CD4-positive, alpha-beta T cell treated with Interferon alpha-2 for 1 hour (primary cell): ENCODE measurements at places on chromosomes 4 and X.
A peak's percentile ranks its signal among the peaks of the same experiment; 100 is the strongest.

GRCh38 chrX:132488819-132489577 is at the start of gene MBNL3:
MBNL3 (minus strand) TSS chrX:132489038; CDS start chrX:132439611, 49,427 bp downstream.
- DNase-seq, result peak; percentile 74

DNA sequence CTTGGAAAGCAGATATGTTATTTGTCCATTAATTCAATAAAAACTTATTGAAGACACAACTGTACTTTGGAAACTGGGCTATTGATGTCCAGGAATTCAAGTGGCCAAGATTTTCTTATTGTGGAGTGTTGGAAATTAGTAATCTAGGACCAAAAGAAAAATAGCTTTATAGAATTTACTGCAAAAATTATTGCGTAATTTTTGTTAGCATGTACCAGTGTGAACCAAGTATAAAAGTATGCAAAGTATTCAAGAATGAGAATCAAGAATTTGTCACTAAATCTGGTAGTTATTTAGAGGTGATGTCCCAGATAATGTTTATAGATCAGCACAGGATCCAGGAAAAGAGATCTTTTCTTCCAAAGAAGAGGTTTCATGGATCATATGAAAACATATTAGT is 468.9 kb upstream of the CTSO start:
- DNase-seq, result no peak

- no peak for DNase-seq
These were observed 257.0 kb upstream of the LDB2 start for GRCh38 chr4:17155486-17155885.

- no peak for DNase-seq
These were observed 58.4 kb upstream of the TET2 start for GRCh38 chr4:105088110-105088879.

DNA sequence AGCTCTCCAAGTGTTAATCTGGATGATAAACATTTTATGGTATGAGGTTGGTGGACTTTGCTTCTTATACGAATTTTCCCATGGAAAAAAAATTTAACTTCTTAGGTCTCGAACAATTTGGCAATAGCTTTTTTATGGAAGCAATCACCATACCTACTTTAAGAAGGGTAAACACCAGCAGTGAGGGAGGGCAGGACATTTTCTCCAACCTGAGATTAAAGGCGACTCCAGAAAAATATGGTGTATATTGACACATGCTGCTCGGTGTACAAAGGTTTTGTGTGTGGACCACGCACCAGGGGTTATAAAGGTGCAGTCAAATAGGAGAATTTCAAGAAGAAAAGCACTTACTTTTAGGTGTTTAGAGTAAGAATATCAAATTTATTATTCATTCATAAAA is 34.2 kb upstream of the SULT1E1 start:
- no peak for DNase-seq

DNA sequence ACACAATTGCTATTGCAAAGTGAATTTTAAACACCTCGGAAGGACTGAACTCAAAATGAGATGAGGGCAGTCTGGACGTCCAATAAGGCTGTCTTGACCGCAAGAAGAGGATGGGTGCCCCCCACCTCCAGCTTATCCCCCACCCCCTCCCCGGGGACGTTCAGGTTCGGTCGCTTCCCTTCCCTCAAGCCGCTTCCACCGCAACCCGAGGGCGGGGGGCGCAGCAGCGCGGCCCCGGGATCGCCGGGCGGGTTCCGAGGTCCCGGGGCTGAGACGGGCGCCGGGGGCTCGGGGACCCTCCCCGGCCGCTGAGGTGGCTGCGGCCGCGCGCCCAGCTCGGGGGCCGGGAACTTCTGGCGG is 480 bp downstream of the USP46 start:
- no peak for DNase-seq

GRCh38 chr4:105386012-105386411 is 87.8 kb downstream of the PPA2 start:
- no peak for DNase-seq

DNA sequence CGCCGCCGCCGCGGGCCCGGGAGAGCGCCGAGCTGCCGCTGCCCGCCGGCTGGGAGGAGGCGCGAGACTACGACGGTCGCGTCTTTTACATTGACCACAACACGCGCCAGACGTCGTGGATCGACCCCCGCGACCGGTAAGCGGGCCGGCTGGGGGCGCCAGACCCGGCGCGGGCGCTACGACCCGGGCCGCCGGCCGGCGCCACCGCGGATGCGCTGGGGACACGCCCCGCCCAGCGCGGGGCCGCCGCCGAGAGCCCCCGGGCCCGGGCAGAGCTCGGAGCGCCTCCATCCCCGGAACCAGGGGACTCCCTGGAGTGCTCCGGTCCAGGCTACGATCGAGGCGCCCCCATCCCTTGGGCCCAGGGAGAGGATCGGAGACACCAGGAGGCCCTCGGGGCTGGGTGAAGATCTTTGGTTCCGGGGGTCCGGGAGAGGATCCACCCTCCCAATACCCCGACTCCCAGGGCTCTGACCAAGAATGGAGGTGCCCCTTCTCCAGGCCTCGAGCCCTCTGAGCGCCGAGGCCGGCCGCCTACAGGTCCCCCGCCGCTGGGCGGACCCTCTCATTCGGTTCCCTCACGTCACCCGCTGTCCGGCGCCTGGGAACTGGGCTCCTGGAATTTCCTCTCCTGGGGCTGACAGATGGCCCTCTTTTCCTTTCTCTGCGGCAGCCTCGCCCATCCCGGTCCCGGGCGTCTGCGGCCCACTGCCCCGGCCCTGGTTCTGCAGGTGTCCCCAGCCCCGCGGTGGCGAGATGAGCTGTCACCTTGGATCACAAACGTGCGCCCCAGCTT is 48.8 kb downstream of the CLDN34 start:
- no peak for DNase-seq

GRCh38 chr4:78953769-78954666 is 14.8 kb upstream of the PAQR3 start:
- DNase-seq, result no peak

DNA sequence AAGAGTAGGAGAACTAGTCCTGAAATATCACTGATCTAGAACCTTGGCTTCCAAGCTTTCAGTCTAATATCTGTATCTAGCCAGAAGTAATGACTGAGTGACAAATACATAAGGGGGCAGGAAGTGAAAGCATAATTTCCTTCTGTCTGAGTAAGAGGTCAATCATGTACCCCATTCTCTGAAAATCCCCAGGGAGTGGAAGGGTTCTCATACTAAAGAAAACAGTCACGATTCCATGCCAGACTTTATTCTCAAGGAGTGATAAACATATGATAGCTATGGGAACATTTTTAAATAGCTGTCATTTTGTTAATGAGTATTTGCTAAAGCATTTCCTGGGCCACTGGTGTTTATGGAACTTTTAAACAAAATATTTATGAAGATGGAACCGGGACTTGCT is 308.5 kb downstream of the ARHGAP24 start:
- DNase-seq, result no peak

DNA sequence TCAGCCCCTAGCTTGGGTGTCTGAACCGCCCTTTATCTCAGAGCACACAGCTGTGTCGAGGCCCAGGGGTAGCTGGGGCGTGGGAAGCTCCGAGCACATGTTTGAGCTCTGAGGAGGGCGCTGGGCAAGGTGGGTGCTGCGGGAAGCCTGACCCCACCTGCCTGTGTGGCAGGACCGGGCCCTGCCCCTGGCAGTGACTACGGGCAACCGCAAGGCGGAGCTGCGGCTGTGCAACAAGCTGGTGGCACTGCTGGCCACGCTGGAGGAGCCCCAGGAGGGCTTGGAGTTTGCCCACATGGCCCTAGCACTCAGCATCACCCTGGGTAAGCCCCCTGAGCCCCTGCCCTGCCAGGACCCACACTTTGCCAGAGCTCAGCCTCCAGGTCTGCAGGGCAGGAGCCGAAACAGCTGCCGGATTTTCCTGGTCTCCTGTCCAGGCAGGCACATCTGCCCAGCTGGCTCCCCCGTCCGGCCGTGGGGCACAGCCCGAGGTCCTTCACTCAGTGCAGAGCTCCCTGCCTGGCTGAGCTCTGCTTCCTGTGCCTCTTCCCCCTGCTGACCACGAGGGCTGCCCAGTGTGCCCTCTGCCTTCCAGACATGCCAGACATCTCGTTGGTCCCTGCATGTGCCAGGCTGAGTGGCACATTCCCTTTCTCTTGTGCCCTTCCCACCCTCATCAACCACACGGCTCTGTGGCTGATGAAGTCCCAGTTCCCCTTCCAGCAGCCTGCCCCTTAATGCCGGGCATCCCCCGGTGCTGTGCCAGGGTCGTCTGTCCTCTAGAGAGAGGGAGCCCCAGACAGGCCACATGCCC is 33.2 kb upstream of the HTRA3 start:
- DNase-seq, result no peak

- DNase-seq, result no peak
These were observed 104.9 kb upstream of the ATP8A1 start for GRCh38 chr4:42761804-42762203.

- no peak for DNase-seq
These were observed 145.9 kb upstream of the GNPDA2 start for GRCh38 chr4:44872246-44872645.

DNA sequence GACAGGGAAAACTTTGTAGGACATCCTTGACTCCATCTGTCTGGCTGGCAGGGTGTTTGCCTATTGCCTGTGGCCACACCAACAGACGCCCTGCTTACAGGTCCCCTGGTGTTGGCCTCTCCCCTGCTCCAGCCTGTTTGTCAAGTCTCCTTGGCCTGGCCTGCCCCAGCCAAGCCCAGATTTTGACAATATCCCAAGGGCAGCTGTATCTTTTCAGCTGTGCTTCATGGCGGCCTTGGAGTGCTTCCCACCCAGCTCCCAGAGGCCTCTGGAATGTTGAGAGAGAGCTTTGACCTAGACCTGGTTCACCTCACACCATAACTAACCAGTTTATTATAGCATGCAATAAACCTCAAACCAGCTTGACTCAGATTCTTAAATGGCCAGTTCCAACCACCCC is 204.0 kb upstream of the NHS start:
- DNase-seq, result no peak

GRCh38 chrX:118182681-118183080 is 66.1 kb upstream of the KLHL13 start:
- DNase-seq, result no peak

DNA sequence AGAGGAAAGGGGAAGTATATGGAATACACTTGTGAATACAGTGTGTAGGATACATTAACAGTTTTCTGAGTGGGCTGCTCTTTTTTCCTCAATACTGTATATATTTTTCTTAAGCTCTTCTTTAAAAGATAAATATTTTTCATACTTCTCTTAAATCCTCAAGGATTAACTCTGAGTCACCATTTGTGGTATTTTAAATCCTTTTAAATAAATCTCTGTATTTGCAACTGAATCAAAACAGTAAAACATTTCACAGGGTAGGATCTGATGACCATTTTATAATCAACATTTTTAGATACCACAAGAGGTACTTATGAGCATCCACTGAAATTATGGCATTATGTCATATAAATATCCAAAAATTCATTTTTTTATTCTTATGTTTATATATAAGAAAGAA is 87.6 kb downstream of the GAB1 start:
- no peak for DNase-seq

- DNase-seq, result no peak
These were observed 282.6 kb upstream of the PPARGC1A start for GRCh38 chr4:24172406-24172805.

GRCh38 chr4:78870056-78870455 is 69.2 kb downstream of the PAQR3 start:
- no peak for DNase-seq

GRCh38 chr4:94758141-94758699 is 465 bp downstream of the BMPR1B start:
- DNase-seq, result no peak

- peak; percentile 30 for DNase-seq
These were observed 56.6 kb downstream of the LINC00632 start for GRCh38 chrX:140766024-140766611.

GRCh38 chr4:16573739-16574138 is 324.7 kb downstream of the LDB2 start:
- no peak for DNase-seq

DNA sequence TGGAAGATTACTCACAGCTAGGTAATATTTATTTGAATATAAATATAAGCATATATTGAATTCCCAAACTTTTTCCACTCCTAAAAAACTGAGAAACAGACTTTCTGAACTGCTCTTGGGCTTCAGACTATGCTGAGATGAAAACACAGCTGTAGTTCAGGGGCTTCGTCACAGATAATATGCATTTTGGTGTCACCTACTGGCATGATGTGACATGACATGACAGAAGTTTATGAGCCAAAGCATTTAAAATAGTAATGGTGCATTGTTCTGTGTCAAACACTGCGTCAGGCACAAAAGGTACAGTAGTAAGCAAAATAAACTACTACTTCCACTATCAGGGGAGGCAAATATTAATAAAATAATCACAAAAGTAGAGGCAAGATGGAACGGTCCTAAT is 171.3 kb downstream of the BTC start:
- peak; percentile 10 for DNase-seq

- DNase-seq, result peak; percentile 56
These were observed 17.3 kb downstream of the CTPS2 start for GRCh38 chrX:16695079-16695676.

- DNase-seq, result no peak
These were observed 80.7 kb downstream of the STOX2 start for GRCh38 chr4:183985786-183986185.

- DNase-seq, result no peak
These were observed 157.3 kb upstream of the TET2 start for GRCh38 chr4:104989371-104989770.

GRCh38 chr4:126591583-126591982 is 1041.2 kb upstream of the INTU start:
- DNase-seq, result no peak

DNA sequence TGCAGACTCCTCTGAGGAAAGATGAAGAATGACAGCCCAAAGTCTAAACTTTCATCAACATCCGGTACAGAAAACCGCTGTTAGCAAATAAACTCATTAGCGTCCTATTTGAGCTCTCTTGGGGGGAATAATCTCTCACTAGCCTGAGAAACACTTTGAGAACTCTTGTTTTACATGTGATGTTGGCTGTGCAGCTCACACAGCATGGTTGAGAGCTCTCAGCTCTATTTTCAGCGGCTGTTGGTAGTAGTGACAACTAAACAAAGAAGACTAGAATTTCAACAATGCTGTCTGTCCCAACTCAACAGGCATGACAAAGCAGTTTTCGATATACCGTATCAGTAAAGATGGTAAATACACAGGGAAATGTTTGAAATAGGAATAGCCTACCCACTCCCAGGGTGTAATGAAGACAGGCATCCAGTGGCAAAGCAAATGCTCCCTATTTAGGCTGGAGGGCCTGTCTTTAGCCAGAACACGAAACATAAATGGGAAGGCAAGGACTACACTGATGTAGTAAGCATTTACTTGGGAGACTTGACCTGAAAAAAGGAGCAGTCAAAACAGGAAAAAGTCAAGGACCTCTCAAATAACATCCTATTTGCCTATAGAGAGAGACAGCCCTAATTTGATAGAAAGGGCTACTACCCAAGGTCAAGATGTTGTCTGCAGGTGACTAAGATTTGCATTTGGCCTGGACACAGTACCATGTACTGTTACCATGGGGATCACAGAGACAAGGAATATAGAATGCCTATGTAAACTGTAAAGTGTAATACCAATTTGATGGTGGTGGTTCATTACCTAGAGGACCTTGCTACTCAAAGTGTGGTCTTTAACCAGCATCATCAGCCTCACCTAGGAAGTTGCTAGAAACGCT is 60.4 kb downstream of the PPEF2 start:
- DNase-seq, result no peak

DNA sequence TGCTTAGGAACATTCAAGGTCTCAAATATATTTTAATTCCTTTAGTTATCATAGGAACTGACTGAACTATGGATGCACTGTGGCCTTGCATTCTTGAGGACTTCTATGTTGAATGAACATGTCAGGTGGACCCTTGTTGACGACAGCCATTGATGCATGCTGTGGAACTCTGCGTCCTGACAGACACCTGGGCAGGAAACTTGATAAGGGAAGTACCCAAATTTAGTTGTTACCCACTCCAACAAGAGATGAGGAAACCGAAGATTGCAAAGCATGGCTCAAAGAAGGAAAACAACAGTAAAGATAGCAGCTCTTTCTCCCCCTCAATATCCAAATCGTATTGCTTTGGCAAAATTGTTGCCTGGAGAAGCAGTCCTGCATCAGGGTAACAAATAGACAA is 540.0 kb upstream of the NR3C2 start:
- no peak for DNase-seq
